Activated CD8-positive, alpha-beta T cell treated with anti-CD3 and anti-CD28 coated beads, Interleukin-2, amount 10 ng/mL, durations not matched to agents 7 days and 5 days (primary cell): ENCODE measurements at places on chromosomes 12 and 14. TPM values are rescaled to one million over a fixed set of nuclear protein-coding genes. Genes with fewer than 3 reads are reported as not detected.

The ST8SIA1 gene
- total RNA-seq = 0.34 TPM

The FZD10 gene
- total RNA-seq = not detected

The SERPINA6 gene
- not detected for total RNA-seq

The CLEC4A gene
- total RNA-seq = not detected

GRCh38 chr14:90830931-90831701 lies 14.9 kb upstream of the TTC7B start:
- no peak for DNase-seq

DNA sequence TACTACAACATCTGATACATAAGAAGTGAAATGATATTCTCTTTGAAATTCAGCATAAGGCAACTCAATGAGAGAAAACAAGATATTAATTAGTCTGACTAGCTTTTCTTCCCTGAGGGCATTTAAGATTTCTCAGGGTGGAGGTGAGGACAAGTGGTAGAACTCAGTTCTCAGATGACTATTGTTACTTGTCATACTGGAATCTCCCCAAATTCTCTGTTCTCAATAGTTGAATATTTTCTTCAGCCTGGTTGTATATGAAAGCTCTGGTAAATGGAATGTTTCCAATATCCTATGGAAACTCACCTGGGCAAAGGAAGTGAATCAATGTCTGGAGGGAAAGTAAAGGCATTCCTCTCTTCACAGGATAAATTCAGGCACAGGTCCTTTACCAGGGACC lies 18.2 kb upstream of the ITGA5 start:
- DNase-seq = no peak
